ENCODE measurements at places on chromosomes 3 and 15.

- DNase-seq = no peak
These were observed 157.2 kb upstream of the IL12A start for GRCh38 chr3:159831466-159831865.

DNA sequence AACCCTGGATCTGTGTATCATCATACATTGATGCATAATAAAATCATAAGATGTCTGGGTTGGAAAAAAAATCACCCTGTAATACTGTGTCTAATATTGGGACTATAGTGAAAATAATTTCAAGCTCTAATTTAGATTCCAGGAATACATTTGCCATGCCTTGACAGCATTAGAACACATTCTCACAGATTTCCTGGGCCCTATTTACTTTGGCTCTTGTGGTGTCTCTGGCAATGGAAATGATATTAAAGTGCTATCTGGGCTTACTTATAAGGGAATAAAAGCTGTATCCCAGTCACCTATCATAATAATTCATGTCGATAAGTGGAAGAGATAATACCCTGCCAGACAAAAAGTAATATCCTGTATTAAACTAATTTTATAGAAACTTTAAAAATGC, 472.0 kb downstream of the ZPLD1 start:
- no peak for DNase-seq

GRCh38 chr15:51279391-51279790, 59.0 kb downstream of the CYP19A1 start:
- DNase-seq = no peak

DNA sequence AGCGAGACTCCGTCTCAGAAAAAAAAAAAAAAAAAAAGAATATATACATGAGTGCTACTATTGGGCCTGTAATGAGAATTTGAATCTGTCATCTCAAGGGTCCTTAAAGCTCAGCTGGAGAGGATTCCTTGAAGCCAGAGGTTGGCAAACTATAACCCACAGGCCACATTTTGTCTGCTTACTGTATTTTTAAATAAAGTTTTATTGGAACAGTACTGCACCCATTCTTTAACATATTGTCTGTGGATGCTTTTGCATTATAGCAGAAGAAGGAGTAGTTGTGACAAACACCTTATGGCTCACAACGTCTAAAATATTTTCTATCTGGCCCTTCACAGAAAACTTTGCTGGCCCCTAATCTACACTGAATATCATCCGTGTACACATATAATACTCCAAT, 60.7 kb downstream of the SGO1 start:
- no peak for DNase-seq

All from SJCRH30 (cell line).